ENCODE measurements at places on chromosomes 1 and 21.

GRCh38 chr1:50139339-50140181 is 30.8 kb downstream of the ELAVL4 start:
- DNase-seq: no peak

- no peak for DNase-seq
Measured at GRCh38 chr1:121417325-121417923, 232.6 kb downstream of the SRGAP2C start.

DNA sequence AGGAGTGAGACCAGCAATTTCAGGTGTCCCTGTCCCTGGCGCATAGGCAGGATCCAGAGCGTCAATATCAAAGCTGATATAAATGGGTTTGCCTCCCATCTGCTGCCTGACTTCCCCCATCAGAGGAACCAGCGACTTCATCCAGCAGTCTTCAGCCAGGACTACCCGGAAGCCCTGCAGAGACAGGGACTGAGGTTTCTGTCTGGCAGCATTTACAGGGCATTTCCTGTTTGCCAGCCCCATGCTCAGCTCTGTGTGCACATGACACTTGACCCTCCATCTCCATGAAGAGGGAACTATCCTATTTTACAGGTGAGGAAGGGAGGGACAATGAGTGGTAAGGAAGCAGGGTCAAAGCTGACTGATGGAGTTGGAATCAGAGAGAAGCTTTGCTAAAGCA is 7.2 kb downstream of the AGMAT start:
- no peak for DNase-seq

- DNase-seq: no peak
Measured at GRCh38 chr1:48405400-48405799, 66.6 kb downstream of the SPATA6 start.

DNA sequence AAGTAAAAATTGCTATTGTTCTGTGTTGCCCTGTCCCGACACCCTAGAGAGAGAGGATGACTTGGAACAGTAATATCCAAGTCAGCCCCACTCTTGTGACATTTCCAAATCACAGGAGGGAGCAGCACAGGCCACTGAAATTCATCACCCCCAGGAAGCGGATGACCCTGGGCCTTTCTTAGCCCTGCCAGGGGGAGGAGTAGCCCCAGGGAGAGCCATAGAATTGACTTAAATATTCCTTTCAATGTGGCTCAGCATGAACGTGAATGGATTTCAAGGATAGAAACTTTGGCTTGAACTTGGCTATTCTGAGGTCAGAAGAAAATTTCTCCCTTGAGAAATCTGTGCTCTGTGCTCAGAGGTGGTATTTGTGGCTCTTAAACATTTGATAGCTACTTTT is 80.6 kb downstream of the CENPF start:
- DNase-seq: no peak

DNA sequence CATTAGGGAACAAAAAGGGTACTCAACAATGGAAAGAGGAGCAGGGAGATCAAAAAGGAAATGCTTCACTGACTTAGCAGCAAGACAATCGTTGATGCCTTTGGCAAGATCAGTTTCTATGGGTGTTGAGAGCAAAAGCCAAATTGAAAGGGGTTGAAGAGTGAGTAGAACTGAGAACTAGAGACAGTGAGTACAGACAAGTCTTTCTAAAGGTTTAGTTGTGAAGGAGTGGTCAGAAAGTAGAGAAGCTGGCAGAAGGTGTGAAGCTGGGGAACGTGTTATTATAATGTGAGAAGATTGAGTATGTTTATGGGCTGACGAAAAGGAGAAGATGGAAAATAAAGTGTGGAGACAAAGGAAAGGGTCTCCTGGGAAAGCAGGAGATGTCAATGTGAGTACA is 221.2 kb upstream of the USP25 start:
- DNase-seq: no peak

DNA sequence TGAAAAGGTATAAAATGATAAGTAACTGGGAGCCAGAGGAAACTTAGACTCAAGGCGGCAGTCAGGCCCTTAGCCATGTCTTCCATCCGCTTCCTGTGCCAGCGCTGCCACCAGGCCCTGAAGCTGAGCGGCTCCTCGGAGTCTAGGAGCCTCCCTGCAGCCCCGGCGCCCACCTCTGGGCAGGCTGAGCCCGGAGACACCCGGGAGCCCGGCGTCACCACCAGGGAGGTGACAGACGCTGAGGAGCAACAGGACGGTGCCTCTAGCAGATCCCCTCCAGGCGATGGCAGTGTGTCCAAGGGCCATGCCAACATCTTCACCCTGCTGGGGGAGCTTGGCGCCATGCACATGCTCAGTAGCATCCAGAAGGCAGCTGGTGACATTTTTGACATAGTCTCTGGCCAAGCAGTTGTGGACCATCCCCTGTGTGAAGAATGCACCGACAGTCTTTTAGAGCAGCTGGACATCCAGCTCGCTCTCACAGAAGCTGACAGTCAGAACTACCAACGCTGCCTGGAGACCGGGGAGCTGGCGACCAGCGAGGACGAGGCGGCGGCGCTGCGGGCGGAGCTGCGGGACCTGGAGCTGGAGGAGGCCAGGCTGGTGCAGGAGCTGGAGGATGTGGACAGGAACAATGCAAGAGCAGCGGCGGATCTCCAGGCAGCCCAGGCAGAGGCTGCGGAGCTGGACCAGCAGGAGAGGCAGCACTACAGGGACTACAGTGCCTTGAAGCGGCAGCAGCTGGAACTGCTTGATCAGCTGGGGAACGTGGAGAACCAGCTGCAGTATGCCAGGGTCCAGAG is at the start of gene BECN2:
Gene BECN2, plus strand, starts transcription at position 76 of the 803 bp plus-strand sequence. Its CDS starts 0 bp downstream, at position 76.
- DNase-seq: no peak

- no peak for DNase-seq
Measured at GRCh38 chr1:30706528-30706927, 16.9 kb downstream of the MATN1 start.

GRCh38 chr1:22282364-22282995 is 139.6 kb upstream of the WNT4 start:
- DNase-seq: no peak

DNA sequence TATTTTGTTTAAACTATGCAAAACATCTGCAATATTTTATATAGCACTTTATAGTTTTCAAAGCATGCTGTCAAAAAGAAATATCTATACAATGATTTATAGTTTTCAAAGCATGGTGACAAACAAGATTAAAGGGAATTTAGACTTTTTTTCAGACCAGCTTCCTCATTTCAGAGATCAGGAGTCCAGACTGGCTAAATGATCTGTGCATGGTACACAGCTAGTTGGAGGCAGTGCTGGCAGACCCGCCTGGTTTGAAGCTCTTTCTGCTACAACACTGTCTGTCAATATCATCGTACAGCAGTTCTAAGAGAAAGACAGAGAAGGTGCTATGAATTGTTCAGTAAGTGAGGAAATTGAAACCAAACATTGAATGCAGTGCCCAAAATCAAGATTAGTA is 479.0 kb downstream of the PTBP2 start:
- no peak for DNase-seq

DNA sequence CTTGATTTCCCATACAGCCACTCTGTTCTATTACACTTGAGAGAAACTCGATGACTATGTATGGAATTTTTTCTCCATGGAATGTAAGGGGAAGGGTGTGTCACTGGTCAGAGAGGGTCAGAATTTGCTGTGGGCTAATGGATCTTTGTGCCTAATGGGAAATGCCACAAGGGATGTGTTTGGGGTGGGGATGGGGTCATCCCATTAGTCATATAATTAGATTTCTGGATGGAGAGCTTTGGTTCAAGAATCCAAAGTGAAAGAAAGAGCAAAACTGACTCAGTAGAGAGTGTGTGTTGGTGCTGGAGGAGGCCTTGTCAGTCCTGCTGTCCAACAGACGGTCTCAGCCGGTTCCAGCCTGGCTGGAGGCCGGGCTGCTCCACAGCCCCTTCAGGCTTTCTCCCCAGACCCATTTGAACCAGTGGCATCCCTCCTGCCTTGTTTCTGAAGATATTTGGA is 86.4 kb downstream of the LAMC2 start:
- no peak for DNase-seq

- DNase-seq: no peak
Measured at GRCh38 chr1:21564521-21565095, 55.4 kb downstream of the ALPL start.

DNA sequence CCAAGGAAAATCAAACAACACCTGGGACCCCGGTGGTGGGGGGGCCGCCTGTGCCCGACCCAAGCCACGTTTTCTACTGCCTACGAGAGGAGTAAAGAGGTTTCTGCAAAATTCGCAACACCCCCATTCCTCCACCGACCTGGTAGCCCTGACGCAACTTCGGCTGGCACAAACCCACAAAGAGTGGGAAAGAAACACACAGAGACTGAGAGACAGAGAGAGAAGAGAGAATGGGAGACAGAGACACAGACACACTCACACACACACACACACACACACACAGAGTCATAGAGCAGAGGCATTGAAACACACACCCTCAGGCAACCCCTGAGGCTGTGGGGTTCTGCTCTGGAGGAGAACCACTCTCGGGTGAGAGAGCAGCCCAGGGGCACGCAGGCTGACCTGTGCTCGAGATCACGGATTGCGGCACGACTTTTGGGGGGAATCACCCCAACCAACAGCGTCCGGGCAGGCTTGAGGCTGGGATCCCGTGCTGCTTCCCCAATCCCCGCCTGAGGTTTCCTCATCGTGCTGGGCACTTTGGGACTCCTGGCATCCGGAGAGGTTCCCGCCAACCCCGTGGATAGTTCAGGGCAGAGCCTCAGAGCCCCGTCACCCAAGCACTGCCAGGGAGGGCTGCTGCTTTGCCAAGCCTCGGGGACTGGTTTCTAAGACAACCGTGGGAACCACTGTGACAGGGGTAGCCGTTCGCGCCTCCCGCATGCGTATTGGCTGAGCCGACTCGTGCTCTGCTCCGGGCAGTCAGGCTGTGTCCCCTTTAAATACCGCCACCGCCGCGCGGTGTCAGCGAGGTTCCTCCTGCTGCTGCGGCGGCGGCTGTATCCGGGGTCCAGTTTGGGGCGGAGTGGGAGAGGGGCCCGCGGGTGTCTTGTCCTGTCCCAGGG is 682.4 kb upstream of the TPTE start:
- DNase-seq: no peak
